ENCODE measurements at places on chromosomes 11 and 22.

DNA sequence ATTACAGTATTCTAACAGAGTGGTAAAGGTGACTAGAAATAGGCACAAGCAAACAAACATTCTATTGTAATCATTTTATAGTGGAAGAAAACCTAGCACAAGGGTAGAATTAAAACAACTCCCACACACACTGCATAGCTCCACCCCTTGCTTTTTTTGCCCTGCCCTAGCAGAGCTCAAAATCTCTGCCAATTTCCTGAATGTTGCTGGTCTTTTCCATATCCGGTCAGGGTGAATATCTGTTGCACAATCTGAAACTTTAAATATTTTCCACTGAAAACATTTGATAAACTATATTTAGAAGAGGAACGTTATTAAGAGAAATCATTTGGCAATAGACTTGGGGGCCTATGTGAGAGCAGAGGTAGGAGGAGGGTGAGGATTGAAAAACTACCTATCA, 2.7 kb downstream of the SPA17 start:
- DNase-seq = no peak

GRCh38 chr22:37208401-37209139, 3.7 kb downstream of the SSTR3 start:
- DNase-seq = no peak

- no peak for DNase-seq
Observed at GRCh38 chr11:111663820-111664219, 61.6 kb downstream of the SIK2 start.

- DNase-seq = no peak
Observed at GRCh38 chr11:84560206-84560605, 1066.9 kb downstream of the DLG2 start.

DNA sequence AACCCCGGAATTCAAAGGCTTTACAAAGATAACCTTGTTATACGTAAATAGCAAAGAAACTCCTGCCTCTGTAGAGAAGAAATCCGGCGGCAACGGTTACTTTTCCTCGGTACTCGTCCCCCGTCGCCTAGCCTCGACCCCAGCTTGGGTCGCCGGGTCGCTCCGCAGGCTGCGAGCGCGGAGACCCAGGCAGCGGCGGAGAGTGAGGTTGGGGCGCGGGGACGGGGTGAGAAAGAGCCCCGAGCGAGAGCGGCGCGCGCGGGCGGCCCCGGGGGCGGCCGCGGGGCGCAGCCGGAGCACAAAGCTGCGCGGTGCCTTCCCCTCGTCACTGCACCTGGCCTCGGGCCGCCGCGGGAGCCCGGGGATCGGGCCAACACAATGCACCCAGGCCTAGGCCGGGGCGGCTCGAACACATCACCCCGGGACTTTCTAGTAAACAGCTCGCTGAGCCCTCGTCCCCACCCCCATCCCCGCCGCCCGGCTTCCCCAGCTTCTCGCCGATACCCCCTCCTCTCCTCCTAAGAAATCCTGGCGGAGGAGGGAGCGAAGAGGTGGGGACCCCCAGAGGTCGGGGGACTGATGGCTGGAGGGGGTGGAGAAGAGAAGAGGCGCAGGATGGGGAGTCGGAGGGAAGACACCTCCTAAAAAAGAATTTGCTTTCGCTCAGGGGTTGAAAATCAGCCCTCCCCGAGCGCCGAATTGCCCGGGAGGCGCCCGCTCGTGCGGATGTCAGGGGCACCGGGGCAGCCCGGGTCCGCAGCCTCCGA, 845 bp downstream of the MPPED2 start:
- no peak for DNase-seq

GRCh38 chr11:121696177-121696871, 243.6 kb upstream of the SORL1-AS1 start:
- no peak for DNase-seq

GRCh38 chr11:698493-699115, 3.0 kb downstream of the TMEM80 start:
- DNase-seq = no peak

DNA sequence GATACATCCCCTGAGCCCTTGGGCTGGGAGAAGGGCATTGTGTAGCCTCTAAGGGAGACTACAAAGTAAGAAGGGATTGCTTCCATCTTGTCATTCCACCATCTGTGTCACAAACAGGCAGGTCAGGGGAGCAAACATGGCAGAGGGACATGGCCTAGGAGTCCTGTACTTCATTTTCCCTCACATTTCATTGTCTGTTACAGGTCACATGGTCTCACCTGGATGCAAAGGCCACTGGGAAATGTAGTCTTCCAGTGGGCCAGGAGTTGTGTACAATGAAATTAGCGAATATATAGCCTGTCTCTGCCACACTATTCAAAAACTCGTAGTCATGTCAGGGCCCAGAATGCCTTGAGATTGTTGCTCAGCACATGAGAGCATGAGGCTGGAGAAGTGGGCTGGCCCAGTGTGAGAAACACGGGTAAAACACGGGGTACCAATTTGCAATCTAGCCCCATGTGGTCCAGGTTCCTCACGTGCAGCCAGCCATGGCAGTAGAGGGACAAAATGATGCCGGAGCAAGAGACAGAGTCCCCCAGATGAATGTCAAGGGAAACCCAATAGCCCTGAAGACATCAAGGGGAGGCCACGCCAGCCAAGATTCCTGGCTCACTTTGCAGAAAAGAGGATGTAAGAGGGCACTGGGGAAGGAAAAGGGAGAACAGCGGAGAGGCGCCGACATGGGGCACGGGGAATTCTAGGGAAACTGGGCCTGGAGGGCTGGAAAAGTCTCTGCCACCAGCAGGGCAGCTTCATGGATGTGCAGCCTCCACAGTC, 47.7 kb upstream of the EMID1 start:
- no peak for DNase-seq

DNA sequence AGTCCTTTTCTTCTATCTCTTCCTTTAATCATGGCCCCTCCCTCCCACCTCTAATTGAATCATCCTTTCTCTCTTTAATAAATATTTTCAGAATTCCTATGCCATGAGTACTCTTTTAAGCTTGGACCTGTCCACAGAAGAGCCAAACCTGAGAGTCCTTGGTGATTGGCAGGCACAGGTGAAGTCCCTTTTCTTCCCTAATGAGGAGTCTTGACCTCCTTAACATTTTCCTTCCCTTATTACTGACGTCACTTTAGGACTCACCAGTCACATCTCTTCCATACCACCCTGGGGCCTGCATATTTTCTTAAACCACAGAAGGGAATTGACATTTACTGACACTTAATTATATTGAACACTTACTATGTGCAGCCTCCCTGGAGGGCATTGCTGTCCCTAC, 41.0 kb upstream of the RASSF10 start:
- DNase-seq = no peak

DNA sequence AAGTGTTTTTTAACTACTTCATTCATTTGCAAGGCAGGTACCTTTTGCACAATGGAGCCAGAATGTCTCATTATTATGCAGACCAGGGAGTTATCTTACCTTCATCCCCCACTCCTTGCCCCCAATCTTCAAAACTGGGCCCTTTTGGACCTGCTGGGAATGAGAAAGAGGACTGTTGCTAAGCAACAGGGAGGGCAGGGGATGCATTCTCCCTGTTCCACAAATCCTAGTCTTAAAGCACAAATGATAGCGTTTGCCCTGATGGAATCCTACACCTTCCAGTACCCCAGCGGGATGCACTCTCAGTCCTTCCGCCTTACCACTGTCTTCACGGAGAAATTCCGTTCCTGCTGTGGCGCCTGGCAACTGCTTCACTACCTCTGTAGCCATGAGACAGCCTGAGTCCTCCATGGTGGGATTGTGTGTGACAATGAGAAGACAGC, 4.1 kb upstream of the KCNJ1 start:
- no peak for DNase-seq

DNA sequence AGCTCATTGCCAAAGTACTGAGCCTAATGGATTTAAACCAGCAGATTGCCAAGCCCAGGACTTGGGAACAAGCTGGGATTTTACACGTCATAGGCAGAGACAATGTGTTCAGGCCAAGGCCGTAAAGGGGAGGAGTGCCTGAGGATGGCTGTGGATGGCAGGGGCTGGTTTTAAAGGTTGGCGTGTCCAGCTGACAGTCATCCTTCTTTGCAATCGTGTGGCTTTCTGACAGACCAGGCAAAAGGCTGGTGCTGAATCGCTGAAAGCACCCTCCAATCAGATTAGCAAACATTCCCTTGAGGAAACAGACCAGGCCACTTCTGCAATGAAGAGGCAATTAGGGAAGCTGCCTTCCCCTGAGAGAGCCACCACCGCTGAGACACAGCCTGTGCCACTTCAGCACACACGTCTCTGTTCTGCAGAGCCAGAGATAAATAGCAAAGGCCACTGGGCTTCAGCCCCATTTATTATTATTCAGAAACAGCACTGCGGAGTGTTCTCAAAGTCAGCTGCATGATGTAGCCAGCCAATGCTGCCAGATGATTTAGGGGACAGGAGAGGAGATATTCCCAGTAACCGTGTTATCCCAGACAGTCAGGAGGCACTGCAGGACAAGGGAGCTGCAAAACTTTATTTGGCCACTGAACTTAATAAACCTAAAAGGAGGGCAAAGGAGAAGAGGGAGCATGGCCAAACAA, 54.2 kb upstream of the CSNK2A3 start:
- no peak for DNase-seq

- no peak for DNase-seq
Observed at GRCh38 chr11:62463121-62463542, 44.3 kb downstream of the SCGB1A1 start.

DNA sequence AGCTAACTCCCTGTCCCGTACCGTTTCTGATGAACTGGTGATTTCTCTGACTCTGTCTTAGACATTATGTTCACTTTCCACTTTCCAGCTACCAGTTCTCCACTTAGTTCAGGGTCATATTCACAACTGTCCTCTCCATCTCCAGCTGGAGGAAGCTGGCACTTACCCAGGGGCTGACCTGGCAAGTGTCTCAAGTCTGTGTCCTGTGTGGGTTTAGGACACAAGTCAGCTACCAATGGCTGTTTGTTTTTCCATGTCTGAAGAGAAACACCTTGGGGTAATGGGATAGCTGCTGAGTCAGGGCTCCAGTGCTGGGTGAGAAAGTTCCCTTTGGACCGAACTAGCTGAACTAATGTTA, 134.4 kb downstream of the CSNK2A3 start:
- no peak for DNase-seq

DNA sequence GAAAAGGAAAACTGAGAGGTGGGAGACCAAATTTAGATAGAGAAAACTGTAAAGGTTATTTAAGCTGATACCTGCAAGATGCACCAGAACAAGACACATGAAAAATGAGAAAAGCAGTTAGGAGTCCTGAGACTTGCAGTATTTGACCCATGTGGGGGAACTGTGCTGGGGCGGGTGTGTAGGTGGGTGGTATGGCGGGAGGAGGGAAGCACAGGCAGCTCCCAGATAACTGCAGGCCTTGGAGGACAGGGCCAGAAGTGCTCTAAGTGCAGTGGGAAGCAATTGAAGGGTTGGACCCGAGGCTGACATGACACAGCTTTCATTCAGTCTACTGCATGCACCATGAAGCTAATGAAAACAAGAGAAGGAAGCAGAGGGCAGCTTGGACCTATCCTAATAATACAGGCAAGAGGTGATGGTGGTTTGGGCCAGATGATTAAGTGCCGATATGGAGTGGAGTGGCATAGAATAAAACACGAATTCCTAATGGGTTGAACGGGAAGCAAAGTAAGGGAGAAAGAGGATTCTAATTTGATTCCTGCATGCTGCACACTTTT, 48.0 kb upstream of the ANO3 start:
- DNase-seq = no peak

DNA sequence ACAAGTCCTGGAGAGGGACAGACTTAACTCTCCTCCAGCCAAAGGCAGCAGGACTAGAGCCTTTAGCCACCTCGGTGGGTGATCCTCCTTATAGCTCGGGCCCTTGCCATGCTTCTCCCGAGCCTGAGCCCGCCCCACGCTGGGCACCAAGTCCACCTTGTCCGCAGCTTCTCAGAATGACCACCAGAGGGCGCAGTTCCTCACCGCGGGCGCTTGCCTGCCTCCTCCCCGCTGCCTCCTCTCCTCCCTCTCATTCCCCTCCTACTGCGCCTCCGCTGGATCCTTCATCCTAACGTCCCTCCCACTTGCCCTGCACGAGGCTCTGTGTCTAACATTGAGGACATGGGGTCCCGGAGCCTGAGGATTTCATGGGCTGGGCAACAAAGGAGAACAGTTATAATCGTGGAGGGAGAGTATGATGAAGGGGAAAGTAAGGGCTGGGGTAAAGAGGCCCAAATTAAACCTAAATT, 11.3 kb upstream of the MOGAT2 start:
- DNase-seq = peak; percentile 77

- no peak for DNase-seq
Observed at GRCh38 chr11:46877580-46877979, 31.5 kb upstream of the CKAP5 start.

- DNase-seq = no peak
Observed at GRCh38 chr11:72815110-72815618, 953 bp downstream of the ATG16L2 start.

DNA sequence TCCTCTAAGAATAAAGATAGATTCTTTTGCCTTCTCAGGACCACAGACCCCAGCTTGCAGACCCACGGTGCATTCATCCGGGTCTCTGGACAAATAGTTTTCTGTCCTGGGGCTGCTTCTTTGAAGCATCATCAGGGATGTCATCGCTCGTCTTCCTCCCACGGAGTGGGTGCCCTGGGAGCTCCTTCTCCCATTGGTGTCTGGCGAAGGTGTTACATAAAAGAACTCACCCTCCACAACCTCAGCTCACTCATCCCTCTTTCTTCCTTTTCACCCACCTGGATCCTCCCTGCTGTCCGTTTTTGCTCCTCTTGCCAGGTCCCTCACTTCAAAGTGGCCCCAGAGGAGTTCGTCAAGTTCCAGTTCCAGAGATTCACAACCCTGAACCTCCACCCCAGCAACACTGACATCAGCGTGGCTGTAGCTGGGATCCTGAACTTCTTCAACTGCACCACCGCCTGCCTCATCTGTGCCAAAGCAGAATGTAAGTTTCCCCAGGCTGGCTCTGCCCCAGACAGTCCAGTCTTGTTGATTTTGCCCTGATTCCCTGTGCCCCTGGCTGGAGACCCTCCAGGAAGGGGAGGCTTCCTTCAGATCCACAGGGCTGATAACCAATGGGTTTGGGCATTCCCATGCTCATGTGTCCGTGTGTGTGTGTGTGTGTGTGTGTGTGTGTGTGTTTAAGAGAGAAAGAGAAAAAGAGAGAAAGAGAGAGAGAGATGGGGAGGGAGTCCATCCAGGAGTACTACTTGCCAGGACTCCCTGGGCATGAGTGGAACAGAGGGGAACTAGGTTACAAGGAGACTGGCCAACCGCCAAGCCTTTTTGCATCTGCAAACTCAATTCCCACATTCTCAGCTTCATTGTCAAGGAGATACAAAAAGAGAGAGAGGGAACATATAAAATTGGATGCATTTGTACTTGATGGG, 204.2 kb upstream of the TBCEL start:
- DNase-seq = no peak

- no peak for DNase-seq
Observed at GRCh38 chr11:78833237-78833636, 258.6 kb upstream of the NARS2 start.

DNA sequence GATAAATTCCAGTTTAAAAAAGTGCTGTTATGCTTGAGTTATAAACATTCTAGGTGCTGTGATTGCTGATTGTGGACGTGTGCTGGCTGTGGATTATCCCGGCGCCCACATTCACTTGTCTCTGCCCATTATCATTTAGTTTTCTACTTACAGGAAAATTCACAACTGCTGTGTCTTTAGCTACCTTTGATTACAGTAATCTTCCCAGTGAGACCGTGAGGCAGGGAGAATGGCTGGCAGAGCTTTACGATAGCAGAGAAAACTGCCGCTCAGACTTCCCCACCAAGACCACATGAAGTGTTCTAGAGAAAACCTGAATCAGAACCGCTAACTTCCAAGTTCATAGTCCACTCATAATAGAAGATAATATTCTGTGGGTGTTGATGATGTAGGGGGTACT, 34.6 kb upstream of the NELL1 start:
- no peak for DNase-seq

GRCh38 chr11:76880314-76880713, 19.6 kb downstream of the ACER3 start:
- no peak for DNase-seq
